ENCODE measurements at places on chromosomes 4 and X.
A peak's percentile ranks its signal among the peaks of the same experiment; 100 is the strongest.

DNA sequence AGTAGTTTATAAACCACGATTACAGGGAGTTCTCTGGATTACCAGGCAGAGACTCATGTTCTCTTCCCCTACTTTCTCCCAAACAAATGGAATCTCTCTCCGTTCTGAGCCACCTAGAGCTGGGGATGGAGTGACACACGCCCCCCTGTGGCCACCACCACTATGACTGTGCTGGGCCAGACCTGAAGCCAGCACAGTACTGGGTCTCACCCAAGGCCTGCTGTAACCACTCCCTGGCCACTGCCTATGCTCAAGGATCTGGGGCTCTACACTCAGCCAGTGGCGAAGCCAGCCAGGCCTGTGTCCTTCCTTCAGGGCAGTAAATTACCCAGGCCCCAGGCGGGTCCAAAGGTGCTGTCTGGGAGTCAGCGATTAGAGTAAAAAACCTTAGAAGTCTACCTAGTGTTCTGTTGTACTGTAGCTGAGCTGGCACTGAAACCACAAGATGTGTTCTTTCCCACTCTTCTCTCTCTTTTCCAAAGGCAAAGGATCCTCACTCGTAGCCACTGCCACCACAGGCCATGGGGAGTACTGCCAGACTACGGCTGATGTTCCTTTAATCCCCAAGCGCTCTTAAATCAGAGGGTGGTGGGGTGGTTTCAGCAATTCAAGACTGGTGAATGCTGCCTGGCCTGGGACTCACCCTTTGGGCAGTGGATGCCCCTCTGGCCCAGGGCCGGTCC is 412.2 kb upstream of the ARX start:
- DNase-seq: no peak

DNA sequence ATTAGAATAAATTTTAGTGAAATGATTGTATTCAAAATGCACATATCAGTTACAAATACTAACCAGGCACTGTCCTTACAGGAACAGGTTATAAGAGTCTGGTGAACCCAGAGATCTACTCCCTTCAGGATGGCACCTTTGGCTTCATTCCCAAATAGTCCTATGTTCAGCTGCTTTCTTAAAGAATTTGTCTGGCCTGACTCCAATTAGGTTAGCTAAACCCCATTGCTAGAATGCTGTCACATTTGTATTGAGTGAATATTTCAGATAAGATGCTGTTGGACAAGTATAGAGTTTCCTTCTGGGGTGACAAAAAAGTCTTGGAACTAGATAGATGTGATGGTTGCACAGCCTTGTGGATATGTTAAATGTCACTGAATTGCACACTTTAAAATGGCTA is 69.4 kb downstream of the EFHC2 start:
- no peak for DNase-seq

DNA sequence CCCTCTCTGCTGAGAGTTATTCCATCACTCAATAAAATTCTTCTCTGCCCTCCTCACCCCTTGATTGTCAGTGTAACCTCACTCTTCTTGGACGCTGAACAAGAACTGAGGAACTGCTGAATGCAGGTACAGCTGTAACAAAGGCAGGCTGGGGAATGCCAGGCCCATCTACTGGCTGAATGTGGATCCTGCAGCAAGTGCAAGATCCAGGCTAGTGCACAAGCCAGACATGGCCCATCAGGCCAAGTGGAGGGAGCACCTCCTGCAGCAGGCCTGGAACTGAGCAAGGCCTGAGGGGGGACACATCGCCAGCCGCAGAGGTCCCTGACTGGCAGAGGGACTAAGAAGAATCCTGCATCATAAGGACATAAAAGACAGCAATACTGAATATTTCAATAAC is 411.8 kb upstream of the PCDH10 start:
- DNase-seq: no peak

DNA sequence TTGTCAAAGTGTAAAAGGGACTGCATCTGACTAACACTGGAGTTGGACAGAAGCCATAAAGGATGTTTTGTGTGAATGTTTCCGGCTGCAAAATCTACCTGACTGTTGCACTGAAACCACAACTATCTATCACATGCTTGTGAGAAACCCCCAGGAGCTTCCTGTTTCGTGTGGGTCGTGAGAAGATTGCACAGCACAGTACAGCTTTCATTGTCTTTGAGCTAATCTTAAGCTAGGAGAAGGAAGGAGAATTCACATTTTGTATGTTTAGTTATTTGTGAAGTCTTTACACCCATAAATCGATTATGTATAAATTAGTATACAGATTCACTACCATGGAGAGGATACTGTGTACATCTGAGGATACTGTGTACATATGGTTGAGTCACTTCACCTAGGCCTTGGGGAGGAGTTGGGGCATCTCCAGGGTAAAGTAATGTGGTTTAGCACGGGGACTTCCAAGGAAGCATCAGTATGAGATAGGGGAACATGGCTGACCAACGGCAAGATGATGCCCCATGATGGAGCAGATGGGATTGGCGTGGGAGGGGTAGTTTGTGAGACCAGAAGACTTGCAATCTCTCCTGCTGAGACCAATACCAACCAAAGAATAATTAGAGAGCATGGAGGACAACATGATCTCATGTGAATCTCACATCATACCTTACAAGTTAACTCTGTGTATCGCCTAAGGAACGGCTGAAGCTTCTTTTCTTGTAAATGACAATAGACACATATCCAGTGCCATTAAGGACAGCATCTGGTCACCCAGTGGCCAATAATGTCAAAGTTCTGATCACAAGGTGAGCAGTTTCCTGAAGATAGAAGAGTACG is 43.1 kb upstream of the FAM9C start:
- peak; percentile 82 for DNase-seq

DNA sequence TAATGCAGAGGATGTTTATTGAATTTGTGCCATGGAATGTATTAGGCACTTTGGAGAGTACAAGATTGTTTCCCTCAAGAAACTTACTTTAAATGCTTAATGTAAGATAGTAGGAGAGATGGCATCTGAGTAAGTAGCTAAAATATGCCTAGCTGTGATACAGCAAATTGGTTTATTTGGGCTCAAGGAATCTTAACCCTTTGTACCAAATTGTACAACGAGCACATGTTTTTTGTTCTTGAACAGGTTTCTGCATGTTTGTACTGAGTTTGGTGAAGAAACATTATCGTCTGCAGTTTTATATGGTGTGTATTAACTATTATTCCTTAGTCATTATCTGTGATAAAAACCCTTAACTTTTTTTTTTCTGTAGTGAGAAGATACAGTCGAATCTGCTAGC is 48.6 kb downstream of the CDS1 start:
- DNase-seq: no peak

- no peak for DNase-seq
These were observed 145.2 kb downstream of the ADRA2C start for GRCh38 chr4:3911252-3911856.

DNA sequence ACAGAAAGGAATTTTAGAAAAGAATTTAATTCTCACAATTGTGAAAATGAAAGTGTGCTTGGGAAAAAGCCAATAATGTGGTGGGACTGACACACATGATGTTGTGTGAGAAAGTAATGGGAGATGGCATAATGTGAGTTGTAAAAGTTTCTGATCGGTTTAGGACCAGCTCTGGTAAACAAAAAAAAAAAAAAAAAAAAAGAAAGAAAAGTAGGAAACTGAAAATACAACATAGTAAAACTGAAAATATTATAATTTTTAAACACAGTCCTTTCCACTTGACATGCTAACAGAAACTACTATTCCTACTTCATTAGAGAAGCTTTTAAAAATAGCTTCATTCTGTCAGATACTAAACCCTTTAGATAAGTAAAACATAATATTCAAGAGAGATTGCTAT is 28.2 kb downstream of the RAP1GDS1 start:
- no peak for DNase-seq
